ENCODE measurements at places on chromosomes 12 and 14.

DNA sequence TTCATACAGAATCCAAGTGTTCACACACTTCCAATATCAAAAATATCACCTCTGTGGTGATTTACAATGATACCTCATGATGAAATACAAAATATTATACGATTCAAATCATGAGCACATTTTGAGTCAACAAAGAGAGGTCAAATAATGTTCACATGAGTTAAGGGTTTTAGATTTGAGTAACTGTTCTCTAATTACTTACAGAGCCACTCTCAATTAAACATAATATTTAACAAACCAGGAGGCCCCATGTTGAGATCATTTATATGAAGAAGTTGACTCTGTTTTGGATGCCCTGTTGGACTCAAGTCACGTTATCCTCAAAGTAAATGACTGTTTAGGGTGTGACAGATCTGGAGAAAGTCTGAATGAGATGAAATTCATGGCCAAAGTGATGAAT lies 53.5 kb downstream of the NUAK1 start:
- DNase-seq = no peak

DNA sequence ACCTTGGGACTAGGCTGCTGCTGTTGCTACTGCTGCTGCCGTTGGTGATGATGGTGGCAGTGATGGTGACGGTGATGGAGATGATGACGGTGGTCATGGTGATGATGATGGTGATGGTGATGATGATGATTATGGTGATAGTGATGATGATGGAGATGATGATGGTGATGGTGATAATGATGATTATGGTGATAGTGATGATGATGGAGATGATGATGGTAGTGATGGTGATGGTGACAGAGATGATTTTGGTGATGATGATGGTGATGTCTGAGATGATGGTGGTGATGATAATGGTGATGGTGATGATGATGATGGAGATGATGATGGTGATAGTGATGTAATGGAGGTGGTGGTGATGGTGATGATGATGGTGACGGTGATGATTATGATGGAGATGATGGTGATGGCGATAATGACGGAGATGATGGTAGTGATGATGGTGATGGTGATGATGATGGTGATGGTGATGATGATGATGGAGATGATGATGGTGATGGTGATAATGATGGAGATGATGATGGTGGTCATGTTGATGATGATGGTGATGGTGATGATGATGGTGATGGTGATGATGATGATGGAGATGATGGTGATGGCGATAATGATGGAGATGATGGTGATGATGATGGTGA lies 156.8 kb upstream of the PWP1 start:
- DNase-seq = no peak

DNA sequence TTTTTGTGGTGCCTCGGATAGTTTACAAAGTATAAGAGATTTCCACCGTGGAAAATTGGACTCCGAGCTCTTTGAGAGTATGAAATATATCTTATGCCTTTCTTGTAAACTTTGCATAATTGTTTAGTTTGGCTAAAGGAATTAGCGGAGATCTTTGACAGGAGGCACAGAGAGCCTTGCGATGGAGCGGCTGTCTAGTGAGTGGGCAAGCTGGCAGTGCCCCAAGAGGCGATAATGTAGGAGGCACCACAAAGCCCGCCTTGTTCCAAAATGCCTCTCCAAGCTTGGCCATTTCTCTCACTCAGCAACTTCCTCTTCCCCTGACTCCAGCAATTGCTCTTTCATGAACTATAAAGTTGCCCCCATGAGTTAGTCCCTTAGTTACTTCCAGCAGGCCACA lies 270.1 kb upstream of the PRICKLE1 start:
- DNase-seq = no peak

- peak; percentile 6 for DNase-seq
Observed at GRCh38 chr14:99730876-99731546, 46.9 kb downstream of the CYP46A1 start.
